ENCODE measurements at places on chromosomes 11 and 22. TPM values are rescaled to one million over a fixed set of nuclear protein-coding genes. Genes with fewer than 3 reads are reported as not detected.

- no peak overlapping the region for H3K27ac ChIP-seq
- no peaks in the 10 kb centered on the region for H3K4me1 ChIP-seq
- no peak for DNase-seq
- no peak overlapping the region for H3K4me3 ChIP-seq
These were observed 22.9 kb upstream of the ARHGAP8 start for GRCh38 chr22:44729391-44730021.

CNTF gene
- total RNA-seq, result 5.3 TPM

DNA sequence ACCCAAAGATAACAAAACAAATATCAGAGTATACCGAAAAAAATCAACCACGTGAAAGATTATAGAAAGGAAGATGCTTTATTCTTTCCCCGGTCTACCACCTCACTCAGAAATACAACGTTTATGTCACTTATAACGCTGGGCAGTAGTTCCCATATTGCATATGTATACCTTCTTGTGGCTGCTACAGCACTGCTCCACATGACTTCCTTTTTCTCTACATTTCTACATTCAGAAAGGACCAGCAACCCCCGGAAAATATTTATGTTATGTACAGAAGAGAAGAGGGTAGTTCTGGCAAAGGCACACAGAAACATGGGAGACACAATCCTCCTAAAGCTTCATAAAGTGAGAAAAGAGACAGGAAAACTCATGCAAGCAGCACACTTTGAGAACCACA, 56.8 kb downstream of the MTMR2 start:
- no peaks in the 10 kb centered on the region for H3K4me1 ChIP-seq
- no peaks in the 10 kb centered on the region for H3K27me3 ChIP-seq
- no peak overlapping the region for H3K4me3 ChIP-seq
- H3K27ac ChIP-seq, result no peak overlapping the region
- no peaks in the 10 kb centered on the region for H3K36me3 ChIP-seq

DNA sequence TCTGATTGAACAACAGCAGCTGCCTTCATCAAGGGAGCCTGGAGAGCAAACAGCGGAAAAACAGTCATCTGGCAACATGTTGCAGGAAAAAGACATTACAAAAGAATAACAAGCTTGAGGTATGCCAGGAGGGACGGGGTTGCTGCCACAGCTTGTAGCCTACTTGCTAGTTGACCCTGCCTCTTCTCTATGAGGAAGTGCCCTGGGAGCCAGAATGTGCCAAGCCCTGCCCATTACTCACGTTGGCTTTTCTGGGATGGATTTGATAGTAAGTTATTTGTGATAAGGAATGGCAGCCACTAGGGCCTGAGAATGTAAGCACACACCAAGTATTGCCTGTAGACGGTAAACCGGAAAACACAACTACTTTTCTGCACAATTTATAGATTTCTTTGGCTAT, 113.5 kb upstream of the KIRREL3 start:
- no peaks in the 10 kb centered on the region for H3K27me3 ChIP-seq
- no peak for DNase-seq
- no peaks in the 10 kb centered on the region for H3K36me3 ChIP-seq
- H3K27ac ChIP-seq, result no peak overlapping the region

EXPH5 gene
- 3.2 TPM for total RNA-seq

DNA sequence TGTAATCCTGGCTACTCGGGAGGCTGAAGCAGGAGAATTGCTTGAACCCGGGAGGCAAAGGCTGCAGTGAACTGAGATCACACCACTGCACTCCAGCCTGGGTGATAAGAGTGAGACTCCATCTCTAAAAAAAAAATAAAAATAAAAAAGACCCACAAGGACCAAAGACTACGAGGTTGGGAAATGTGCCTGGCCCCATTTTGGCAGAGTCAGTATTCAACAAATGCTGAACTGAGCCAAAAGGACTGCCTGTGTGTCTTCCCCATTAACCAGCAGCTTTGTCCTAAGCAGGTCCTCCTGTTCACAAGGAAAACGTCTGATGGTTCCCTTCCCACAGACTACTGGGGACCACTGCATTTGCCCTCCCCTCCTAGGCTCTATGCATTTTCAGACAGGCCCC, 27.6 kb downstream of the ADORA2A start:
- H3K27ac ChIP-seq, result no peak overlapping the region
- no peak overlapping the region for H3K4me3 ChIP-seq
- no peaks in the 10 kb centered on the region for H3K36me3 ChIP-seq
- DNase-seq, result no peak
- peaks cover 4% of the 10 kb centered on the region for H3K4me1 ChIP-seq

DNA sequence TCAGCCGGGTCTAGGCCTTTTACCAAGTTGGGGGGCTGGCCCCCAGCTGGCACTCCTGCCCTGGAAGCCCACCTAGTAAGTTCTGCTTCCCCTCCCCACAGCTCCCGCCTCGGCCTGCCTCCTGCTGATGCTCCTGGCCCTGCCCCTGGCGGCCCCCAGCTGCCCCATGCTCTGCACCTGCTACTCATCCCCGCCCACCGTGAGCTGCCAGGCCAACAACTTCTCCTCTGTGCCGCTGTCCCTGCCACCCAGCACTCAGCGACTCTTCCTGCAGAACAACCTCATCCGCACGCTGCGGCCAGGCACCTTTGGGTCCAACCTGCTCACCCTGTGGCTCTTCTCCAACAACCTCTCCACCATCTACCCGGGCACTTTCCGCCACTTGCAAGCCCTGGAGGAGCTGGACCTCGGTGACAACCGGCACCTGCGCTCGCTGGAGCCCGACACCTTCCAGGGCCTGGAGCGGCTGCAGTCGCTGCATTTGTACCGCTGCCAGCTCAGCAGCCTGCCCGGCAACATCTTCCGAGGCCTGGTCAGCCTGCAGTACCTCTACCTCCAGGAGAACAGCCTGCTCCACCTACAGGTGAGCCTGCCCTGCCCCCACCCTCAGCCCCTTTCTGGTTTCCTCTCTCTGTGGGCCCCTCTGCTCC, 7.3 kb downstream of the RTN4RL2 start:
- no peak overlapping the region for H3K27ac ChIP-seq
- H3K4me3 ChIP-seq, result no peak overlapping the region
- H3K4me1 ChIP-seq, result no peaks in the 10 kb centered on the region
- DNase-seq, result no peak
- no peaks in the 10 kb centered on the region for H3K36me3 ChIP-seq

CRACR2B gene
- total RNA-seq, result 11.6 TPM

- H3K4me3 ChIP-seq, result no peak overlapping the region
- H3K27me3 ChIP-seq, result no peaks in the 10 kb centered on the region
- no peak for DNase-seq
- no peaks in the 10 kb centered on the region for H3K36me3 ChIP-seq
- H3K4me1 ChIP-seq, result no peaks in the 10 kb centered on the region
These were observed 63.3 kb downstream of the PRMT3 start for GRCh38 chr11:20450829-20451228.

All from thoracic aorta (tissue), 2 donors.